Spinal cord (tissue), 10 donors: ENCODE measurements at places on chromosomes 11 and 22. TPM values are rescaled to one million over a fixed set of nuclear protein-coding genes. Genes with fewer than 3 reads are reported as not detected.
A peak's percentile ranks its signal among the peaks of the same experiment; 100 is the strongest.

DNA sequence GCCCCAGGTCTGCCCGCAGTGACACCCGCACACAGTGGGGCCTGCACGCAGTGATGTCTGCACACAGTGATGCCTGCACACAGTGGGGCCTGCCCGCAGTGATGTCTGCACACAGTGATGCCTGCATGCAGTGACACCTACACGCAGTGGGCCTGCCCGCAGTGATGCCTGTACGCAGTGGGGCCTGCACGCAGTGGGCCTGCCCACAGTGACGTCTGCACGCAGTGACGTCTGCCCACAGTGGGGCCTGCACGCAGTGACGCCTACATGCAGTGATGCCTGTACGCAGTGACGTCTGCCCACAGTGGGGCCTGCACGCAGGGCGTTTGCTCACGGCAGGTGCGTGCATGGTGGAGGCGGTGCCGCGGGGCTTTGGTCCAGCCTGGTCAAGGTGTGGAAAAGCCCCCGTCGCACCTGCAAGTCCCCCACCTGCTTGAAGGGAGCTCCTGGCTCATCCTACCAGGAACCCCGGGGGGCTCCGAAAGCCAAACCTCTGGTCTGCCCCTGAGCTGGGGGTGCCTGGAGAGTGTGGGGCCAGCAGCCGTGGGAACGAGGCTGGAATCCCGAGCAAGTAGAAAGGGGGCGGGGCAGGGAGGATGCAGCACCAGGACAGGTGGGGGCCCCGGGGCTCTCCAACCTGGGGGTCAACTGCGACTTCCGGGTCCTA is 8.9 kb upstream of the SYT8 start:
- no peak for DNase-seq

Gene OR51M1
- total RNA-seq, result not detected

Gene TPBGL
- total RNA-seq, result 0.11 TPM

GRCh38 chr22:28989035-28989464 is 72.6 kb downstream of the C22orf31 start:
- DNase-seq, result no peak

DNA sequence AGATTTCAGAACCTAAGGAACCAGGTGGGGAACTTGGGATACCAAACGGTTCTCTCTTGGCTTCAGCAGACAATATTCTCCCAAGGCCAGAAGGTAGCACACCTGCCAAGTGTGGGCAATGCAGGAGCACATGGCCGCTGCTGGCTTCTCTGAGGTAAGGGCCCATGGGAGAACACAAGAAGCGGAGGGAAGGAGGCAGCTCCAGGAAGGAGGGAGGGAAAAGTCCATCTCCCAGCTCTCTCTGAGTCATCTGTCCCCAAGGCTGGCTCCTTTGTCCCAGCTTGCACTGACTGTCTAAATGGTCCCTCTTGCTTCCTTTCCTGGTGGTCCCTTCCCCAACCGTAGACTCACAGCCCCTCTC is 557.9 kb upstream of the CADM1 start:
- DNase-seq, result no peak

DNA sequence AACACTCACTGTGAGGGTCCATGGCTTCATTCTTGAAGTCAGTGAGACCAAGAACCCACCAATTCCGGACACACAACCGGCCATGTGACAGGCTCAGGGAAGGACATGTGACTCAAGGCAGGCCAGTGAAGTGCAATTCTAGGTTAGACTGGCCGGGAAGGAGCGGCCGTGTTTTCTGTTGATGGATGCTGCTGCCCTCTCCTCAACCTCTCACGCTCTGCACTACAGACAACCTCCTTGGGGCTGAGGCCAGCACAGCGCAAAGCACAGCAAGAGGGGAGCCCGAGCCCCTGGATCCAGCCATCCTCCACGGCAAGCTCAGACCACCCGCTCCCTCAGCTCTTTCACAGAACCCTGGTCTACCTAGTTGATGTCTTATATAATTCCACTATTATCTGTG is 2.8 kb downstream of the NUDT8 start:
- no peak for DNase-seq

GRCh38 chr11:8375932-8376331 is 112.3 kb upstream of the LMO1 start:
- no peak for DNase-seq

DNA sequence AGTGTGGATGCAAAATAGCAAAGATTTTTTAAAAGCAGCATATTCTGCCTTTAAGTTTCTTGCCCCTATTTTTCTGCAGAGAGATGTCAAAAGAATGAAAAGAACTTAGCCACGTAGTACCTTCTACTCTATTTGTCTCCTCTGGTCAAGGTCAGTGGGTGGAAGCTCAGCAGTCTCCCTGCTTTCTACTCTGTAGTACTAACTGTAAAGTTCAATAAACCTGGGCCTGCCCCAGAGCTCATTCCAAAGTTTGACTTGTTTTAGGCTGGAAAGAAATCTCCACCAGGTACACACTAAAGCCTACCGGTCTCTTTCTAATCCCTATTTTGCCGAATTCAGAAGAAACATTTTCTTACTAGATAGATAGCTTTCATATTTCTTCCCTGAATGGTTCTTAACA is 247.9 kb upstream of the ARHGAP20 start:
- no peak for DNase-seq

Gene LARGE1
- total RNA-seq, result 25.6 TPM

DNA sequence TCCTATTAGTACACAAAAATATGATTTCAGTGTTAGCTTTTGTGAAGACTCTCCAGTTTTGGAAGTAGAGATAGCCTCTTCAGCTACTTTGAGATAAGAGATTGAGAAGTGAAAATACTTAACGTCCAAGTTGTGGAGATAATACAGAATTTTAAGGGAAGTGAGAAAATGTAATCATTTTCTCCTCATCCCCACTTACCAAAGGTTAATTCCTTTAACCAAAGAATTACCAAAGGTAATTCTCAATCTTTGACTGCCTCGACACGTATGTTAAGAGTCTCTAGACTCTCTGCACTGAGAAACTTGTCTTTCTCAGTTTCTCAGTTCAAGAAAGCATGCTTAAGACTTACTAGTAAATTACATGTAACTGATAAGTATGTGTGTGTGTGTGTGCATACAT is 15.3 kb downstream of the C11orf54 start:
- no peak for DNase-seq

DNA sequence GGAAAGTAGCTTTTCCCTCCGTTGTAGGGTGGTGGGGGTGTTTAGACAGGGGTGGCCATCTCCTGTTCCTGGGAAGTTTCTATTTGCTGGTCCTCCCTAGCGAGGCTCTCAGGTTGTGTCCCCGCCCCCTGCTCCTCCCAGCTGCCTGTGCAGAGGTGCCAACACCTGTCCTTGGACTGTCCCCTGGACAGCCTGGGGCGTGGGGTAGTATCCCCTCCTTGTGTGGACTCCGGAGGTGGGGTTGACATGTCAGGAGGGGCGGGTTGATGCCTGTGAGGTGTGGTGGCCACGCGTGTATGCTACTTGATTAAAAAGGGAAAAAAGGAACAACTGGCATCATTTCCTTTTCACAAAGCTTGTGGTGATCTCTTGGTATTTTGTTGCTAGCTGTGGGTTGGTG is 14.3 kb upstream of the RANBP1 start:
- DNase-seq, result no peak

Gene HOATZ
- 29.5 TPM for total RNA-seq

GRCh38 chr22:44221710-44222475 is 41.2 kb downstream of the PARVG start:
- DNase-seq, result no peak

DNA sequence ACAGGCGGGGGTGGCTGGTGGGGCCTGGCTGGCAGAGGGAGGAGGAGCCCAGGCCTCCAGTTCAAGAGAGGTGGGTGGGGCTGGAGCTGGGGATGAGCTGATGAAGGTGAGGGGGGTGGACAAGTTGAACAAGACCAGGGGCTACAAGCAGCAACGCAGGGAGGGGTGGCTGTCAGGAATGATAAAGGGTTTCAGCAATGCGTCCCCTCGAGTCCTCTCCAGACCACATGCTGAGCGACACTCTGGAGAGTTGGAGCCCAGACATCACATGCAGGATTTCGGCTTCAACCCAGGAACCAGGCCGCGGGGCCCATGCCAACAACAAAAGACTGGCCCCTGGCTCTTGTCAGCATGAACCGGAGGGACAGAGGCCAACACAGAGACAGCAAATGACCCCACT is 480.3 kb downstream of the BRD1 start:
- no peak for DNase-seq

DNA sequence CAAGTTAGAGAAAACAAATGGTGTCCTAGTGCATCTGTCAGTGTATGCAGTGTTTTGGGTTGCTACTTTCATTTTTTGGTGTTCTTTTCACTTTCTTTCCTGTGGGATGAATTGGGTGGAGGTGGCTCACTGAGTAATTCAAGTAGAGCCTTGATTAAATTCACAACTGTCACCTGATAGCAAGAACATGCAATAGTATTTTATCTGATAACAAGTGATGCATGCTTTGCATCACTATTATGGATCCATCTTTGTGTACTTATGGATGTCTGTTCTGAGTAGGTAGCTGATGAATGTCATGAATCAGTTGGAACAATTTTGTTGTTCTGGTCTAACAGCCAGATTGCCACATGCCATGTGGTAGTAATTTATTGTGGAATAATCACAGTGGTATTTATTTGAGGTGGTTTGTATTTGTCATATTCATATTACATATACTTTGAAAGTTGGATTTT is 87.5 kb downstream of the DDX10 start:
- DNase-seq, result no peak

Gene TNKS1BP1
- 42.2 TPM for total RNA-seq

DNA sequence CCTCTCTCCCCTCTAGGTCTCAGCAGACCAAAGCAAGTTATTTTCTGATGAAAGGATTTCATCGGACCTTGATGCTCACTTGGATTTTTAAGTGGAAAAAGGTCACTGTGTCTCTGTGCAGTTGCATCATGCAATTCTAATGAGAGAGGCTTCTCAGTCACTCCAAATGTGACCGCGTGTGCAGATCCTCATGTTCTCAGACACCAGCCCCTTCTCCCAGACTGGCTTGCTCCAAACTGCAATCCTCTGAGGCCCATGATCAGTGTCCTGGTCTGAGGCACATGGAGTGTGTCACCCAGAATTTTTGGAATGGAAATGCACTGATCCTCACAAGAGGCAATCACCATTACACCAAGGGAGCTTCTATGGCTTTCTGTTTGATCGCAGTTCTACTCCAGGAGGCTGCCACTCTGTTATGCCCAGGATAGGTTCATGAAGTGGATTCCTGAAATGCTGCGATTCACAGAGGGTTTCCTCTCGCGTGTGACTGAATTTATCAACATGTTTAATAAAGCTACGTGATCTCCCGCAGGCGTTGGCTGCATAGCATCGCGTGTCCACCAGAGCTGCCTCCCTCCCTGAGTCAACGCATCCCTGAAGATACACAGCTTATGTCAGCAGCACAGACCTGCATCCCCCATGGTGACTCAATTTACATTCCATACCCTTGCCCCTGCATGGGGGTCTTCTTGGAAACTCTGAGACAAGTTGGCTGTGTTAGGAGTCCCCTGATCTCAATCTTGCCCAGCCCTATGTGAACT is 544.6 kb upstream of the B3GAT1 start:
- DNase-seq, result no peak

DNA sequence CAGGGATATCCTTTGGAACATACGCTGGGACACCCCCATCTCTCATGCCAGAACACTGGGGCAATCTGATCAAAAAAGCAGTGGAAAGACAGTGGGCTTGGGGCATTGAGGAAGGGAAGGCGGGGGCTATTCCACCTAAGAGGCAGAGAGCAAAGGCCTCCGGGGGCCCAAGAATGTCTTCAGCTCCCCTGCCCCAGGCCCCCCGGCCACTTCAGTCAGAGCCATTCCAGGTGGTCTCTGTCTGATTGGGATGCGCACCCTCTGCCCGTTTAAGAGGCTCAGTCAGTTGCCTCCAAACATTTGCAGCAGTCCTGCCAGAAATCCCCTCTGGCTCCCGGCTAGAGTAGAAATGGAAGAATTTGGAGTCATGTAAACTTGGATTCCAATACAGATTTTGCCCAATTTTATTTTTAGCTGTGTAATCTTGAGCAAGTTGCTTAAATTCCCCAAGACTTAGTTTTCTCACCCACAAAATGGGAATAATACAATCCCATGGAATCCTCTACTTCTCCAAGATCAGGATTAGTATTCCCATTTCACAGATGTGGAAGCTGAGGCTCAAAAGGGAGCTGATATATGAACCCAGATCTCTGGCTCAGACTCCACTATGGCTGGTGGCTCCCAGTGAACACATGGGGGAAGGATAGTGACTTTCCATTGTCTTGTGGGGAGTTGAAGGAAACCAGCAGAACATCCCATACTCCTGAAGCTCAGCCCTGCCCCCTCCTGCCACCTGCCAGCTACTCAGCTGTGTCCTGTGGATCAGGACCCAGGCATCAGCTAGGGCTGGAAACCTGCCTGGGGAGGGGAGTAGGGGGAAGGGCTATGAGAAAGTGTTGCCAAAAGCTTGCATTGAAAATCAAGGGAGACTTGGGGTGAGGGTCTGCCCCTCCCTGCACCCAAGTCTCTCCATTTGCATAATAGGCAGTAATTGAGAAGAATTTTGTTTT is 6.1 kb upstream of the WNT11 start:
- no peak for DNase-seq

Gene LARGE2
- 0.20 TPM for total RNA-seq

GRCh38 chr11:77418155-77418970 is 55.5 kb downstream of the PAK1 start:
- DNase-seq, result no peak

- DNase-seq, result no peak
Observed at GRCh38 chr22:38327805-38328204, 10.6 kb upstream of the CSNK1E start.

GRCh38 chr11:67071420-67072284 is 15.0 kb downstream of the RHOD start:
- peak; percentile 33 for DNase-seq

Gene CABP4
- total RNA-seq, result 0.39 TPM

Gene MPZL2
- total RNA-seq, result 50.6 TPM

DNA sequence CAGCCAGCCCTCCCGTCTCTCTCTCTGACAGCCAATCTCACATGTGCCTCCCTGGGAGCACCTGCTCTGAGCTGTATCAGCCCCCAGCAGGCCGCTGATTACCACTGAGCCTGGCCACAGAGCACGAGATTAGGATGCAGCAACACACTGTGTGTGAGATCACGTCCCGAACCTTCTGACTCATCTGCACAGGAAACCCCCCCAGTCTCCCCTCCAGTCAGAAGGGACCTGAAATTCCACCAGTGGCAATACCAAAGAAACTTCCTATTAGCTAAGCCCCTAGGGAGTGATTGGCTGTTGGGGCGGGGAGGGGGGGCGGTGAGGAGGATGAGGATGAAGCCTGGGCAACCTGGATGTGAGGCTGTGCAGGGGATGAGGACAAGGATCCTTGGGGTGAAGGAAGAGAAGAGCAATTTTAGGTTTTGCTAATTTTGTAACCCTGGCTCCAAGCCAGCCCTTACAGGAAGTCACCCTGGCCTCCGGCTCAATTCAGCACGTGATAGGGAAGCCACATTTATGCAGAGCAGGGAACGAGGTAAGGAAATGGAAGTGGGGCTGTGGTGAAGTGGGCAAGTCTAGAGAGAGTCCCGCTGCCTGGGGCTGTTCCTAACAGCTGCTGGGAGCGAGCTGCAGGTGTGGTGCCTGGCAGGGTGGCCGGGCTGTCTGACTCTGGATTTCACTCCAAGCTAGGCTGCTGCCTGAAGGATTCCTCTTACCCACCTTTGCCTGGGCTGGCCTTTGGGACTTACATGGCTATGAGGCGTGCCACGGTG is 1.9 kb downstream of the SLC43A3 start:
- DNase-seq, result no peak

GRCh38 chr11:100716838-100717237 is 29.8 kb downstream of the ARHGAP42 start:
- DNase-seq, result no peak

- DNase-seq, result no peak
Observed at GRCh38 chr11:82560836-82561235, 172.8 kb downstream of the FAM181B start.
